HCT116 (cell line): ENCODE measurements at places on chromosomes 2 and 18.

DNA sequence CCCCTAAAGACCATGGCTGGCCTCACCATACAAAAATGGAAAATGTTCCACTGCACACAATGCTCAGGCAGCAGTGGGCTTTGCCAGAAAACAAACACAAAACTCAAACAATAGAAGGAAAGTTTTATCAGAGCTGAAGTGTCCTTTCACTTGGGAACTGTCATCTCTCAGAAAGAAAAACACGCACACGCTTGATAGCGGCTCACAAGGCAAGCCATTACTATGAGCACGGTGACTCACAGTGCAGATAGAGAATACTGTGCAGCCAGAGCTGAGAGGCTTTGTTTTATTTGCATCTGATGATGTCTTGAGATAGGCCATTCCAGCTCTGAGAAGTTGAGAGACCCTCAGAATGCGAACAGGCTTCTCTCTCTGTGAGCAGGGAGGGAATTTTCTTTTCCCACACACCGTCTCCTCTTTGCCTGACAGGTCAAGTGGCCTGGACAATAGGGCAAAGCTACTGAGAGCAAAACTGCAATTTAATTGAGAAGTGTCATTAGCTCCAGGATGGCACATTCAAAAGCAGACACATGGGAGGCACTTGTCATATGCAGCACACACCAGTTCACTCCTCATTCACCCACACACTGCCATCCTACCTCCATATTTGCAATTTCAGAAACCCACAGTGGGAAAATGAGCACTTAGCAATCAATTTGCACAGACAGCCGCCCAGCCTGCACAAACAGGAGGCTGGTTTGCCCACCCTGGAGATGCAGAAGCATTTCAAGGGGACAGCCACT lies 236.6 kb downstream of the SS18 start:
- no peak for DNase-seq

GRCh38 chr2:122749405-122749804 lies 994.0 kb downstream of the TSN start:
- no peak for DNase-seq

DNA sequence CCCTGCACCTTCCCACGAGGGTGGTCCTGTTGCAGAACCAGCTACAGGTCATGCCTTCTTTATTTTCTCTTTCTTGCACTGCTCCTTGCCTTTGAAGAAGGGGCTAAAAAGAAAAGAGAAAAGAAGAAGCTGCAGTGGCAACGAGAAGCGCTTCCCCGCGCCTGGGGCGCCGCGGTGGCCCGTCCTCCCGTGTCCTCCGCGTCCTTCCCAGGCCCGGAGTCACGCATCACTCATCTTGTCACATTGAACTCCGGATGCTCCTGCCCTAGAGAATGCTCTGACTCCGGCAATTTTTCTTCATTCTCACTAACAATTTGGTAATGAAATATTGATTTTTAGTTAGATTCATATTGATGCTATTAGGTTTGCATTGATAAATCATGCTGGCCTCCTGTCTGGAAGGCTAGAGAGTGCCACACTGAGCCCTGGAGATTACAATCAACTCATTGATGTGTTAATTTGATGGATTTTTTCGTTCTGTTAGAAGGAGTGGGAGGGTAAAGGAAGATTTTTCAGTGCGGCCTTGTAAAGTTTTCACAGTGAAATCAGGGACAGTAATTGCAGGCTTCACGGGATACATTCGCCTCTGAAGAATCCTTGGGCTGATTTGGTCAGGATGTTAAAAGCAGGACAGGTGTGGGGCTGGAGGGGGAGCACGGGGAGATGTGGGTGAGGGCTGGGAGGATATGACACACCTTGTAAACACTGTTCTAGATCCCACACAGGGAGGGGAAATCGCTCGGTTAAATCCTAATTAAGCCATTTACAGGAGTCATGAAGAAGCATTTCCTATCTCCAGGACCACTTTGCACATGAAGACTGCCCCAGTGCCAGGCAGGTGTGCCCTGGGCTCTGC lies 349.3 kb downstream of the ZNF516 start:
- DNase-seq, result no peak

DNA sequence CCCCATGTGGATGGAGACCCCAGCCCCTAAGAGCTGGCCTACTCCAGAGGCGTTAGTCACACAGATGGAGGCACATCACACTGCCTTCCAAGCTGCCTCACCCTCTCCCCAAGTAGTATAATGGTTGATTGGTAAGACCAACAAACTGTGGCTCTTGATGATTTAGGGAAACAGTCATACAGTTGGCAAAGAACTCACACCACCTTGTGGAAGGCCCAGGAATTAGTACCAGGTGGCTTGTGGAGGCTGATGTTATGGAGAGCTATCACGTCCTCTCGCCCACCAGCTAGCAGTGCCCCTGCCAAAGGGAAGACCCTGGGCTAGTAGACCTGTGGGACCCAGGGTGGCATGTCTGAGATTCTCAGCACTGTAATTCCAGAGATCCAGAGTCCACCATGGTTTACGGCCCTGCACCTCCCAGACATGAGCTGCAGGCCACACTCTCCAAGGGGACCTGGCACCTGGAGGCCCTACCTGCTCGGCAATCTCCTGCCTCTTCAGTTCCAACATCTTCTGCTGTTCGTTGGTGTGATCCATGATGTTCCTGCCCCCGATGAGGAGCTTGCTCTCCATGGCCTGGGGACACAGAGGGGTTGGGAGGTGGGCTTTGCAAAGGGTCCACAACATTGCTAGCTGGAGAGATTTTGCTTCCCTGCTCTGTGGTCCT lies 26.3 kb downstream of the KIF3C start:
- DNase-seq, result no peak

GRCh38 chr2:187206071-187206470 lies 242.0 kb downstream of the CALCRL start:
- no peak for DNase-seq

- DNase-seq, result peak; percentile 100
These were observed 150.7 kb upstream of the DLX2 start for GRCh38 chr2:172253190-172254052.

DNA sequence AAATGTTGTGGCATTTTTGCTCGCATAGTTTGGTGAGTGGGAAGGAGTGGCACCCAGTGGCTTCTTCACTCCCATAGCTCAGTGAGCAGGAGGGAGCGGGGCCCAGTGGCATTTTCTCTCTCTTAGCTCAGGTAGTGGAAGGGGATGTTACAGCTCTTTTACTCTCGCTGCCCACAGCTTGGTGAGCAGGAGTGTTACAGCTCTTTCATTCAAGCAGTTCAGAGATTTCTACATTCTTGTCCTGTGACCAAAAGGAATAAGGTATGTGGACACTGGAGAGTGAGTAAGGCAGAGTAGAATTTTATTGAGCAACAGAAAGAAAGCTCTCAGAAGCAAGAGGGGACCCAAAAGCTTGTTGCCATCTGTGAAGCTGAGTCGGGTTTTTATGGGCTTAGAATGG lies 192.4 kb downstream of the SPAG16 start:
- no peak for DNase-seq
